ENCODE measurements at places on chromosomes 2 and 18.

DNA sequence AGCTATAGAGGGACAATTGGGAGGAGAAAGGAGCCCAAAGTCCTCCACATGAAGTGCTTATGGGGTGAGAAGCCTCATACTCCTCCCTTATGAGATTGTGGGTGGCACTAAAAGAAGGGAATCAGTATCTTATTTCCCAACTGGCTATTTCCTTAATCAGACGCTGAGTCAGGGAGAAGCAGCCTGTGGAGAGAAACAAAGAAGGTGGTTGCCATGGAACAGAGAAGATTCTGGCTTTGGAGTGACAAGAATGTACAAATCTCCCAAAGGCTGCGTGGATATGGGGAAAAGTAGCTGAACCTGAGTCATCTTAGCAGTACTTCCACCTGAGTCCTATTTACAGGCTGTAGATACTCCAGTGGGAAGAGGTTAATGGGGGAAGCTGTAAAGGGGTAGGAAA, 115.8 kb upstream of the CWC22 start:
- DNase-seq = no peak

- DNase-seq = no peak
Measured at GRCh38 chr2:69375494-69376353, 11.3 kb downstream of the GFPT1 start.

DNA sequence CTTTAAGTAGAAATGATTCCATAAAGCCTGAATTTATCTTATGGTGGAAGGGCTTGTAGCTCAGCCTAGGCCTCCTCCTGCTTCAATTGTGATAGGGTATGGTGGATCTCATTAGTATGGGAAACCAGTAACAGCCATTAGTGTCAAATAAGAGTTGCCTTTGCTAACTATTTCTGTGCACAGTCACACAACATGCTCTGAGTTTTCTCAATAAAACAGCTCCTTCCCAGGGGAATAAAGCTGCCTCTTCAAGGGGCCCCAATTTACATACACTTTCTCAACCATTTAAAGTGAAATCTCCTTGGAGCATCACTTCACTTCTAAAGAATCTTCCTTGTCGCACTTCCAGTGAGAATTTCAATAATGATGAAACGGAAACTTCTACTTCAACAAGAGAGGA, 53.4 kb downstream of the KLF7 start:
- DNase-seq = no peak

DNA sequence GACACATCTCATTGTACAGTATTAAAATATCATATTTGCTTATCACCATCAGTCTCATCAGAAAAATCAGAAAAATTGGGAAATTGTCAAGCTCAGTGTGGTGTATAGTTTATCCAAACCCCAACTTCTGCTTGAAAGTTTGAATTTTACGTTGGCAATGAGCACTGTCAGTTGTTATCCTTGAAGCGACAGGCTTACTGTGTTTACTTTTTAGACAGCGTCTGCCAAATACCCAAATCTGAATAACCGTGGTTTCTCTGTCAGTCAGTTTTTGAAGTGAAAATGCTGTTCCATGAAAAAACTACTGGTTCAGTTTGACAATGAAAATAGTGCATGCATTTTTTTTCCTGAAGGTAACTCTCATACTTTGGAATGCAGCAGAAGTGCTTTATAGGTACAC, 70.2 kb downstream of the PARD3B start:
- DNase-seq = no peak

DNA sequence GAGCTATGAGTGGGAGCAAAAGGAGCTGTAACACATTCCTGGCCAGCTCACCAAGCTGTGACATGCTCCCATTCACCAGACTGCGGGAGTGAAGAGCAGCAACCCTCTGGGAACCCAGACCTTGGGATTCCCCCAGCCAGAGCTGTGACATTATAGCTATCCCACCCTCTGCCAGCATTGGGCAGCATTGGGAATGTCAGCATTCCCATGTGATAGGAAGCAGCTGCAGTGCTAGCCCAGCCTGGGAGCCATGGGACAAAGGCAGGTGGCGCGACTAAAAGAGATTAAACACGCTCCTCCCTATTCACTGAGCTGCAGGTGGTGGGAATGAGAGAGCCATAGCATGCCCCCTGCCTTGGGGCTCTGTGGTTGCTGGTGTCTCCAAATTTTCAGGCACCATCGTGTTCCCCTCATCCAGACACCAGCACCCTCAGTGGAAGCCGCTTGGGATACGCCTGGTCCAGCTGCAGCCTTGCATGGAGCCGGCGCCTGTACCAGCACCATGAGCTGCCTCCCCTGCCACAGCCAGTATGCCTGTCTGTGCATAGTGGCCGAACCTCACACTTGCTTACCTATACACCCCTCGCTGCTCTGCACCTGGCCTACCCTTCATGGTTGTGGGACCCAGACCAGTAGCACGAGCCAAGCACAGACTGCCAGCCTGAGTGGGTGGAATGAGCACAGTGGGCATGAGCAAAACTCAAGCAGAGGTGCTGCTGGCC, 695.6 kb upstream of the GCFC2 start:
- DNase-seq = no peak

DNA sequence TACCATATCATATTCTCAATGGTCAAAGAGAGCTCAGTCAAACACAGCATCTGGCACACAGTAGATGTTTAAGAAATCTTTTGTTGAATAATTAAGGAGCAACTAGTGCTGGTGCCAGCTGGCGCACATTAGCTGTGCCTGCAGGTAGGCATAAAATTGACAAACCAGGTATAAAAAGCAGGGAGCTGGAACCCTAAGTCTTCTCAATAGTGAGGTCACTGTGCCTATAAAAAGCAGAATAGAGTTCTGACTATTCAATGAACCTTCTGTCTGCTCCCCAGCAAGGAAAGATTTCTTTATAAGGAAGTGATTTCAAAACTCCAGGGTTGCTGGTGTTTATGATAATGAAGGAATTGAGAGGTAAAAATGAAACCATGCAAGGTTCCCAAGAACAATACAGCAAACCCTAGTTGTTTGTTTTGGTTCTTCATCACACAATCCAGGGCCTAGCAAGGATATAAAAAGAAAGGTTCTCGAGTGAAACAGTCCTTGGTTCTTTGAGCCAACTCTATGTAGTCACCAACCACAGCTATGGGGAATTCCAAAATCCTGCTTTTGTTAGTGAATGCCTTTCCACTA, 76.1 kb downstream of the THADA start:
- DNase-seq = no peak

DNA sequence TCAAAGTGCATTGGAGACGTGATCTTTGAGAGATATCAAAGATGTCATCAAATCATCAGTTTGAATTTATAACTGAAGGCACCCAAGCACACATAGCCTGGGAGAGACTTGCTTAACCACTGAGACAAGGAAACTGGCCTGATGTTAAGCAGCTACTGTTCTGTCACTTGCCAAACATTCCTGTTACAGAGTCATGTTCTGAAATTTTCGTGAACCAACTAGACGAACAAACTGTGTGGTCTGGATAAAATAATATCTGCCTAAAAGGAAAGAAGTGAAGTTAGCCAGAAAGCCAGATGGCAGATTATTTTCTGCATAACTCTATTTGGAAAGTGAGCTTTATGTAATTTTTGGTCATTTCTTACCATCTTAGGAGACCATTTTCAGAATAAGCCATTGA, 51.4 kb downstream of the SPATS2L start:
- DNase-seq = no peak

GRCh38 chr2:86233436-86233835, 34.2 kb downstream of the MRPL35 start:
- no peak for DNase-seq

GRCh38 chr2:20537423-20538307, 90.8 kb downstream of the RHOB start:
- DNase-seq = no peak

- DNase-seq = no peak
Measured at GRCh38 chr18:37408676-37409265, 156.8 kb downstream of the CELF4 start.

DNA sequence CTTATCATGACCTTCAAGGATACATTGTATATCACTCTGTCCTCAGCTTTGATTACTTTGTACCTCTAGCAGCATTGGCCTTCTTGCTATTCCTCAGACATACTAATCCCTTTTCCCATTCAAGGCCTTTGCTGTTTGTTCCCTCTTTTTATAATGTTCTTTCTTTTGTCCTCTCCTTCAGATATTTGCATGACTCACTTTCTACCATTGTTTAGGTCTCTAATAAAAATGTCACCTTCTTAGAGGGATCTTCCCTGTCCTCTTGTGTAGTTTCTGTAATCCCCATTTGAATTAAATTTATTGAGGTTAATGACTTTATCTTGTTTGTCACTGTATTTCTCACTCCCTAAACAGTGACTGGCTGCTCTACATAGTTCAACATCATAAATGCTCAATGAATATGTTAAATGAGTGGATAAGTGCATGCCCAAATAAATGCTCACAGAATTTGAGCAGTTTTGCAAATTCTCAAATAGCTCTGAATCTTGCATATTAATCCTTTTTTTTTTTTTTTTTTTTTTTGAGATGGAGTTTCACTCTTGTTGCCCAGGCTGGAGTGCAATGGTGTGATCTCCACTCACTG, 135.9 kb downstream of the AGPS start:
- DNase-seq = no peak

GRCh38 chr2:111982822-111983221, 72.2 kb upstream of the TMEM87B start:
- DNase-seq = no peak

DNA sequence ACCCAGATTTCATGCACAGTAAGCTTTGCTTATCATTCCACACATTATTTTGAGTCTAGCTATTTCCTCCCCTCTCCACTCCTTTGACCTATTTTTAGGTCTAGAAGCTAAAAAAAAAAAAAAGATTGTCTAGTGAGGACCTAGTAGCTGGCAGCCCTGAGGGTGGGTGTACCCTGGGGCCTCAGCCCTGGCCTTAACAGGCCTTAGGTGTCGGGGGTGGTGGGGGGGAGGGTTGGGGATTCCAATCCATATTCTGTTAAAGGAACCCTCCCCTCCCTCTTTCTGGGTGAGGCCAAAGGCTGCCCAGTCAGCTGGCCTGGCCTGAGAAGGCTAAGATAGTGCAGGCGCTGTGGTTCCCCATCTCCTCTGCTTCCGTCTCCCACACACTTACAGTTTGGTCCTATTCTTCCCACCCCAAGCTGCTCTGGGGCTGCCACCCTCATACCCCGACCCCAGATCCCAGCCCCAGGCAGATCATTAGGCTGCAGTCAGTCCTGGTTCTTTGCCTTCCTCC, 65.5 kb upstream of the HK2 start:
- DNase-seq = no peak

DNA sequence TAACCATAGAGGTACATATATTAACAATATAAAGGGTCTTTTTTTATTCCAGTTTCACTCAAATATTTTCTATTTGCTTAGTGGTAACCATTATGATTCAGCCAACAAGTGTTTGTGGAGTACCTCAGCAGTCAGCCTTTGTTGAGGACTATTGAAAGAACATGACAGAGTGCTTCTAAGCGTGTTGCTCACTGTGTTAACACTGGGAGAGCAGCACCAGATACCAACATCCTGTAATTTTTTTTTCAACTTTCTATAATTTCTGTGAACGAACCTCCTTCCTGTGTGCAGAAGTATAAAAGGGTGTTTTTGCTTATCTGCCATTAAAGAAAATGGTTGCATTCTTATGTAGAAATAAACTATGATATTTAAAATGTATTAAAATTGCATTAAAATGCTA, 239.0 kb downstream of the PHLPP1 start:
- no peak for DNase-seq

- no peak for DNase-seq
Measured at GRCh38 chr18:51066273-51066672, 36.3 kb downstream of the SMAD4 start.

DNA sequence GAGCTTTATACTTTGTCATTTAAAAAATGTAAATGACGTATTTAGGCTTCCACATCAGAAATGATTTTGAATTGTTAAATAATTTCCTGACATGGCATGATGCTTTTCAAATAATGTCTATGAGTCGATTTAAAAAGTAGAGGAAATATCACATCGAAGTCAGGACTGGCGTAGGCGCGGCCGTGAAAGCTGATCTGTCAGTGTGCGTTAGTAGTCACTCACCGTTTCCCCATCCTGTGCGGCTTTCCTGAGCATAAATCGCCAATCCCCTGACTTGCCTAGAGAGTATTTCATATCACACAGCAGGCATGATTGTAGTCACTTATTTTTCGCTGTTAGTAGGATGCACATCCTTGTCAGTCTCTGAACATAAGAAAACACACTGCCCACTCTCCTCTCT, 843.1 kb downstream of the SOCS6 start:
- no peak for DNase-seq

DNA sequence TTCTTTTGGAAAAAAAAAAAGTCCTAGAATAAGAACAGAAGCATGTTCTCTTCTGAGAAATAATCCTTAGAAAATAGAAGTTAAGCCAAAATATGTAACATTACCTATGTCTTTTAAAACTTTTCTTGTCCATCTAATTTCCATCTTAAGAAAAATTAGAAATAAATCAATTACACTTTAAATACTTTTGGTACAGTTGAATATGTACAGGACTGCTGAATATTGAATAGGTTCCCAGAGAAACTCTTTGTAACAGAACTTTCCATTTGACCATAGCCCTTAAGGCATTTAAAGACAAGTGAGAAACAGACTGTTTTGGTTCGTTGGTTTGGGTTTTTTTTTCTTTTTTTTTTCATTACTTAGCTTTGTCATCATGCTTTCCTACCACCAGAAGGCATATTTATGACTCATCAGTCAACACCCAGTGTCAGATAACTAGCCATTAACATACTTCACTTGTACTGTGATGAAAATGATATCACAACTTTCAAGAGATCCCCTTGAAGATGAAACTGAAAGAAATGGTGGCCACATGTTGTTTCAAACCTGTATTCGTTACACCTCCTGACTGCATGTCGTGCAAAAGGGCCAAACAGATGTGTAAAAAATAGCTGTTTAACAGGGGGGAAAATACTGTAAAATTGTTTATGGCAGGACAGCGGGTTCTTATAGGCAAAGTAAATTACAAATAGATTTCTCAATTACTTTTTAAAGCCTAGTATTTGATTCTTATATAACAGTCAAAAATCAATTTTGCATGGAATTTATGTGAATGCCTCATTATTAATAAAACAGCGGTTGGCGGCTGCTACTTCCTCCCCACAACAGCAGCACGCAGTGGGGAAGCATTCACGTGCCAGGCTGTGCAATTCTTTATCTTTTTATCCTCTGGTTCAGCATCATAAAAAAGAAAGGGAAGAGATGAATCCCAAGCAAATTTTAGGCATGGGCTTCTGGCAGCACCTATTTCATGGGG, 280.7 kb upstream of the HNRNPA3 start:
- no peak for DNase-seq

- no peak for DNase-seq
Measured at GRCh38 chr2:85681372-85681763, 12.8 kb upstream of the GNLY start.

GRCh38 chr2:210657874-210658273, 101.5 kb downstream of the CPS1 start:
- no peak for DNase-seq

- no peak for DNase-seq
Measured at GRCh38 chr2:27270670-27271069, 4.6 kb upstream of the DNAJC5G start.

- DNase-seq = no peak
Measured at GRCh38 chr2:101830555-101830954, 133.0 kb downstream of the MAP4K4 start.

- DNase-seq = no peak
Measured at GRCh38 chr2:18213986-18214385, 335.5 kb downstream of the KCNS3 start.
